H4 (cell line): ENCODE measurements at places on chromosomes 4 and X. TPM values are rescaled to one million over a fixed set of nuclear protein-coding genes. Genes with fewer than 3 reads are reported as not detected.

The EVC gene
- total RNA-seq, result 5.5 and 6.7 TPM in 2 replicates

The GYPE gene
- not detected in 2 replicates for total RNA-seq

The GAB1 gene
- total RNA-seq, result 9.0 and 16.8 TPM in 2 replicates

The GPRASP2 gene
- total RNA-seq, result 13.6 and 13.8 TPM in 2 replicates

The CT45A8 gene
- not detected in 2 replicates for total RNA-seq

The PDE5A gene
- 121 and 144 TPM in 2 replicates for total RNA-seq

The GYPA gene
- total RNA-seq, result not detected in 2 replicates

The NDST3 gene
- total RNA-seq, result 1.3 and 2.7 TPM in 2 replicates

The NHS gene
- 5.9 and 6.4 TPM in 2 replicates for total RNA-seq

The MAML3 gene
- 0.21 and 0.43 TPM in 2 replicates for total RNA-seq

The TAF7L gene
- total RNA-seq, result not detected in 2 replicates

The GAGE1 gene
- not detected in 2 replicates for total RNA-seq

The LARP7 gene
- 22.9 and 24.1 TPM in 2 replicates for total RNA-seq

GRCh38 chrX:9980927-9981326 is 13.8 kb downstream of the CLDN34 start:
- no peak for DNase-seq

DNA sequence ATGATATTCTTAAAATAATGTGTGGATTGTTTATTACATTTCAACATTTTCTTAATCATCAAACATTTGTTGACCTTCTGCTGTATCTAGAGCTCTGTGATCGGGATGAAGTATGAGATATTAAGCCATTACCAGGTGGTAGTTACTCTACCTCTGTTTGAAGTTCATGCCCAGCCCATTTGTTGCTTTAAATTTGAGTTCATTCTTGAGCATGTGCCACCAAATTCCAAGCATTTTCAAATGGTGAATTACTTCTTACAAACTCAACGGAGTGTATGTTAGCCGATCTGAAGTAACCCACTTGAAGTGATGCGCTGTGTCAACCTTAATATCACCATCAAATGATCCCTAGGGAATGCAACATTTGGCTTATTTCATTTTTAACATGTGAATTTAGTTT is 7.3 kb upstream of the DTHD1 start:
- no peak for DNase-seq

DNA sequence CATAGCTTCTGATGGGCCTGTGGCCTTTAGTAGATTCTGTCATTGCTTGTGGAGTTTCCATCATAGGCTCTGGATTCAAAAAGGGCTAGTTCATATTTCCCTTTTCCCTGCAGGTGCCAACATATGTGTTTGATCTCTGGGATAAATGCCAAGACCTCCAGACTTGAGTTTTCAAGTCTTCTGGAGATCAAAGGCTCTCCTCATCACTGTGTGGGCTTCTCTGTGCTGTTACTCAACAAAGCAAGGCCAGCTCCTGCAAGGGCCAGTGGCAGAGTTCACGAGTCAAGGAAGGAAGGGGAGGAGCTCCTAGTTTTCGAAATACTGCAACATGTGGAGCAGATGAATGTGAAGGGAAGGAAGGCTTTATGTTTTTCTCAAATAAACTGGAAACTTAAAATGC is 62.7 kb upstream of the SCML1 start:
- no peak for DNase-seq

- no peak for DNase-seq
Measured at GRCh38 chr4:171924746-171925376, 111.7 kb downstream of the GALNTL6 start.

DNA sequence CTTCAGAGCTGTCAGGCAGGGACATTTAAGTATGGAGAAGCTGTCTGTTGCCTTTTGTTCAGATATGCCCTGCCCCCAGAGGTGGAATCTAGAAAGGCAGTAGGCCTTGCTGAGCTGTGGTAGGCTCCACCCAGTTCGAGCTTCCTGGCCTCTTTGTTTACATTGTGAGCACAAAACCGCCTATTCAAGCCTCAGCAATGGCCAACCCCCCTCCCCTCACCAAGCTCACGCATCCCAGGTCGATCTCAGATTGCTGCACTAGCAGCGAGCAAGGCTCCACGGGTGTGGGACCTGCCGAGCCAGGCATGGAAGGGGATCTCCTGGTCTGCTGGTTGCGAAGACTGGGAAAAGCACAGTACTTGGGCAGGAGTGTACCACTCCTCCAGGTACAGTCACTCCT is 59.3 kb downstream of the ZNF674 start:
- no peak for DNase-seq

- no peak for DNase-seq
Measured at GRCh38 chrX:44352758-44353157, 9.3 kb upstream of the EFHC2 start.

DNA sequence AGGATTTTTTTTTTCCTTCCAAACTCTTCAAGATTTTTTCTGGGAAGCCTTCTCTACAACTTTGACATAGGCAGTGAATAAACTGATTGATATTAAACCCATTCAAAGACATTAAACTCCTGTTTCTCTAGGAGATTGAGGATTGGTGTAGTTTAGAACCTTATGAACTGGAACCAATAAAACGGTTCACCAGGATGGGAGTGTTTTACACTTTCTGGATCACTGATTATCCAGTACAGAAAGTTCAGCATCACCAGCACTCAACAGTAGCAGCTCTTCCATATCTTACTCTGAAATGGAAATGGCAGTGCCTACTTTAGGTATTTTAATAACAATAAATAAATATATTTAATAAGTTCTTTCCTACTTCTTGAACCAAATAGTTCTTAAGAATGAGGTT is 76.7 kb downstream of the BMPR1B start:
- DNase-seq, result no peak

GRCh38 chrX:55767100-55767499 is 49.6 kb downstream of the RRAGB start:
- no peak for DNase-seq

GRCh38 chrX:1767026-1767425 is 152.2 kb downstream of the ASMT start:
- DNase-seq, result no peak

DNA sequence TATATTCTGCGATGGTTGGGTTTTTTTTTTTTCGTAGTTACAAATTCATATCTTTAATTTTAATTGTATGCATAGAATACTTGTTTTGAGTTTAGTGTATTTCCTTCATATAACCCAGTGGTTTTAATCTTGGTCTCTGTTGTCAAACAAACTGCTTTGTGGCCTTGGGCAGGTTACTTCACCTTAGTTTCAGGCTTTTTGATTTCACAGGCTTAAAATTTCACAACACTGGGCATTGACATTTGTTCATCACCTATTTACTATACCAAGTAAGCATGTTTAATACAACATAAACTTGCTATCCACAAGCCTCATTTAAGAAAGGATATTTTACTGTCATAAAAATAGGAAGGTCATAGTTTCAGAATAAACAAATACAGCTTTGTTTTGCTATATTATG is 14.7 kb downstream of the RAPGEF2 start:
- no peak for DNase-seq

DNA sequence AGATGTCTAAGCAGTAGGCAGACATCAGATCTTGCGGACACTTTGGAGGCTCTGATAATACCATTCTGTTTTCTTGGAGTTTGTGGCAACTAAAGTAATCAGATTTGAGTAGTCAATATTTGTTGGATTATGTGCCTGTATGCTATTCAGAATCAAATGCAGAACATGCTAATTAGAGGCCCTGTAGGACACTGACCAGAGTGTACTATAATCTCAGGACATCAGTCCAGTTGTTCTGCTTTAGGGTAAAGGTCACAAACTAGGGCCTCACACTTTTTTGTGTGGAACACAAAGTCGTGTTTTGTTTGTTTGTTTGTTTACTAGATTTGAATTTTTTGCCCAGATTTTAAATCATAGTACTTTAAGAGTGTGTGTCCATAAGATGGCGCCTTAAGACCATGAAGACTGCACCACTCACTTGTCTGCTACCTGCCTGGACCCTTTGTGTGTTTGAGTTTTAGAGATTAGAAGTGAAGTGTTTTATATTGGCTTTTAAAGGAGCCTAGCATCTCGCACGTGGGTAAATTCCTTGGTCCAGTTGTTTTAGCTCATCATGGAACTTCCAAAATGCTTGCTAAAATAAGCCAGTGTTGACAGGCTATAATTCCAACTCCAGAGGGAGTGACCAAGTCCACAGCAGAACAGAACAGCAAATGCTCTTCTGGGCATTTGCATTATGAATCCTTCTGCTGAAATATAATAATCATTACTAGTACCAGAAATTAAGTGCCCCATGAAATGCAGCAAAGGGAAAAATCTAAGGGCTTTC is 34.7 kb downstream of the IL13RA1 start:
- DNase-seq, result no peak

DNA sequence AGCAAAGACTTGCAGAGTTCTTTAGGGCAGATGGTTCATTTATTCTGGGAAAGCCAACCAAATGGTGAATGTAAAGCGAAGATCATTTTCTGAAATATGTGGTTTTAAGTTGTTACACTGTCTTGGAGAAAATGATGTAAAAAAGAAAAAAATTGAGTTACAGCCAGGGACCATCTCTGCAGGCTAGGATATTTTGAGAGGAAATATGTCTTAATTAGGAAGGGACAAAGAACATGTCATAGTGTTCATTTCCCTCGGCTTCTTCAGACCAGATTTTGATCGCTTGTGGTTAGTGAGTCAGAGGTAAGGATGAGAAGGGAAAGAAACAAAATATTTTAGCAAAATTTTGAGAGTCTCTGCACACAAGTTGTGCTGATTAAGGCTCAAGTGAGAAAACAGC is 59.0 kb upstream of the C1QTNF7 start:
- peak; percentile 15 for DNase-seq

DNA sequence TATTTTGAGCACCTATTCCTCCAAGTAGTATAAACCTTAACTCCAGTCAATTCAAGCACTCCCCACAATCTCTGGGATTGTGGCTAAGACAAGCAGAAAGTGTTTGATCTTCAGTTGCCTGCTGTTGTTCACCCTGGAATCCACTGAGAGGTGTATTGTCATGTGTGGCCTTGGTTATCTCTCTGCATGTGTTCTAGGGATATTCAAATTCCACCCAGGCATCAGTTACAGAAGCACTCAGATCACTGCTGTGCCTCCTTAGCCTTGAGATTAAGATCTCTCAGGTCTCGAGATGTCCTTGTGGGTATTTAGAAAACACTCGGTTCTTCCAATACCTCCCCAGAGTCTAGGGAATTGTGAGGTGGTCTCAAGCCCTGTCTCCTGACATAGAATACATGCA is 213.3 kb downstream of the SMARCA1 start:
- DNase-seq, result no peak

DNA sequence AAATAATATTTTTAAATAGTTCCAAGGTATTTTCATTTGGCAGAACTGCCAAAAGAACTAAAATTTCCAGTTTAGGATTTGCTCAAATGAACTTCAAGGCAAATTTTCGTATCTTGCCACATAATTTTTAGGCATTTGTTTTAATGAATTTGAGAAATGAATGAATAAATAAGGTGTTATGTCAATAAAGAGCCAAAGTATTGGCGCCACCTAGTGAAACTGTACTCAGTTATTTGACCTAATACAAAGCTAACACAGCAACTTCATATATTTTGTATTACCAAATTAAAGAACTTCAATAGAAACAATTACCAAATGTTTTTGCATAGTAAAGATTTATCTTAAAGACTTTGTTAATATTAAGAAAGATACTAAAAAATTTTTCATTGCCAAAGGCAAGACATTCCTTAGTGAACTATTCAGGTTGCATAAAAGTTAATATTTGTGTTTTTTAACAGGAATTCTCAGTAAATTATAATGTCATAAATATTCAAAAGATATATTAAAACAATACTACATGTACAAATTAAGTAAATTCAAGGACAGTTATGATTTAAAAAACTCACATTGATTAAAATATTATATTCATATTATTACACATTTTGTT is 50.3 kb downstream of the STPG2 start:
- DNase-seq, result no peak

DNA sequence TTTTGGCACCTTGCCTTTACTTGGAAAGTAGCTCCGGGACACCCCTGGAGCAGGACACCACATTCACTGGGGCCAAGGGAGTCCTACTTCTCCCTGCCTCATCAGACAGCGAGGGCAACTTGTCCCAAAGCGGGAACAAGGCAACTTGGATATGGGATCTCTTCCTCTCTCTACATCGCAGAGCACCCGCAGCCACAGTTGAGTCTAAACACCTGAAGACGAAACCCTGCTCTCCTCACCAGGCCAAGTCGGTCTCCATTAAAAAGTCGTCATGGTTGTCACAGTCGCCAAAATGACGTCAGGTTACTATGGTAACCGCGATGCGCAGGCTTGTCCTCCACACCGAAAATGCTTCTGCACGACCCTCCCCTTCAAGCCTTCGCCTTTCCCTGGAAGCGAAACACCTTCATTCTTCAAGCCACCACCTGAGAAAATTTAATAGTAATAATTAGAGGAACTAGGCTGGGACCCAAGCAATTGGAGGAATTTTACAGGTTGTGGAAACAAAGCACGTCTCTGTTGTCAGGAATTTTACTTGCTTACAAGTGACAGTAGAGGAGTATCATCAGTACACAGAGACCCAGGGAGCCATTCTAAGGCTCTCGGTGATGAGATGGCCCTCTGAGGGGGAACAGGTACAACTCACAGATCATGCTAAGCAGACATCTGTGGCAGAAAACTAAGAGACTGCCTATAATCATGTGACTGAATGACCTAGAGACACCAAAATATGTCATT is 30.5 kb upstream of the TCEAL4 start:
- peak; percentile 34 for DNase-seq

- no peak for DNase-seq
Measured at GRCh38 chr4:25368315-25368714, 8.7 kb upstream of the ANAPC4 start.

- no peak for DNase-seq
Measured at GRCh38 chrX:134658002-134658759, at the start of gene PLAC1. Gene PLAC1 (minus strand): TSS chrX:134658471. CDS start chrX:134566682, 91,789 bp downstream.

- DNase-seq, result no peak
Measured at GRCh38 chr4:48565362-48566033, 75.4 kb downstream of the ZAR1 start.

DNA sequence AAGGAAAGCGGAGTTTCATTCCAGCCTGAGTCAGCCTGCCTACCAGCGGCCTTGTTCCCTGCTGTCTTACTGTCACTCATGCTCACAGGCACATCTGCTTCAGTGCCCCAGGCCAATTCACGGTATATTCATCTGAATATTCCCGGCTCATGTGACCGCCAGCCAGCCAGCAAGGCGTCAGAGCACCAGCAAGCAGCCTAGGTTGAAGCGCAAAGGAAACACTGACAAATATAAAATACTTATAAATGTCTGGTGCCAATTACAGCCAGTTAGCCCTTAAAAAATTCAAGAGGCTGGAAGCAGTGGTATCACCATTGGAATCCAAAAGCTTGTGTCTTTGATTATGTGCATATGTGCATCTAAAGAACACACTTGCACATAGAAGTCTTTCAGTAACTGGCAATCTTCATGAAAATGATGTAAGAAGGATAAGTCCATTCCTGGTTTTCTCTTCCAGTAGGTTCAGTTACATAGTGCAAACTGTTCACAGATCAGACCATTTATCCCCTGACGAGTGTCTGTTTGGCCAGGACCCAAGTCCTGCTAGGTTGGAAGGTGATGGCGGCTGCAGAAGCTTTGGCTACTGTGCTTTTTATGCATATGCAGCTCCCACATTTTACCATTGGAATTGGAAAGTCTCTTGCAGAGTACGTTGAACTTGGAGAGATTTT is 61.3 kb downstream of the LUZP4 start:
- DNase-seq, result no peak

- DNase-seq, result no peak
Measured at GRCh38 chrX:133655275-133656265, 240.3 kb upstream of the GPC4 start.
